ENCODE measurements at places on chromosomes 4 and X.

DNA sequence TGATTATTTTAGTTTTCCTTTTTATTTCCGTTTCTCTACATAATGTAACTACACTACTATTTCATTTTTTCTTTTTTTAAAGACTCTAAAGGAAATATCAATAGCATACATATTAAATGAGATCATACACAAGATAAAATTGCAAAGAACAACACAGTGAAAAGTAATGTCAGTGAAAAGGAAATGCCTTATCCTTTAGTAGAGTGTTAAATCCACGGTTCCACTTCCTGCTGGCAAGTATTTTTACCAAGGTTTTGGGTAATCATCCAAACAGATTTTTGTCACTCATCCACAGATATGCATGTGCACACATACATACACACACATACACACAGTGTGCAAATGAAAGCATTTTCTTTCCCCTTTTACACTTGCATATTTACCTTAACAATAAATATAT is 548.9 kb downstream of the PPP4R3C start:
- DNase-seq = peak; percentile 42

- DNase-seq = no peak
These were observed 55.2 kb downstream of the MMRN1 start for GRCh38 chr4:89949782-89950387.

- DNase-seq = no peak
These were observed 311.5 kb downstream of the PPP1R2C start for GRCh38 chrX:42466332-42467046.

DNA sequence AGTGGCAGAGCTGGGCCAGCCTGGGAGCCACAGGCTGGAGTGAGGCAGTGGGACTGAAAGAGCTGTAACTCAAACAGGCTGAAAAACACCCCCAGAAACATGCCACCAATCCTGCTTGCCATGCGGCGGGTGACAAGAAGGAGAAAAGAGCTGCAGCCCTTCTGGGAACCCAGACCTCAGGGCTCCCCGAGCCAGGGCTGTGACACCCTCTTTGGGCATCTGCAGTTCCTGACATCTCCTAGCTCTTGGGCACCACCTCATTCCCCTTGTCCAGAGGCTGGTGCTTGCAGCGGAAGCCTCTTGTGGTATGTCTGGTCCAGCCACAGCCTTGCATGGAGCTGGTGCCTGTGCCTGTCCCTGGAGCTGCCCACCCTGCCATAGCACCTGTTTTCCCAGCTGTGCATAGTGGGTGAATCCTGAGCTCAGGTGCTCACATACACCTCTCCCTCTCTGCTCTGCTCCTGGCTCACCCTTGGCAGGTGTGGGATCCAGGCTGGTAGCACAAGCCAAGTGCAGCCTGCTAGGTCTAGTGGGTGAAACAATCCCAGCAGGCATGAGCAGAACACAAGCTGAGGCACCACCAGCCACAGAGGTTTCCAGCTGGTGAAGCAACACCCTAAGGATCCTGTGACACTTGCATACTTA is 149.0 kb downstream of the CXXC4 start:
- no peak for DNase-seq

- no peak for DNase-seq
These were observed 674.3 kb upstream of the MAGEB2 start for GRCh38 chrX:29541038-29541437.

DNA sequence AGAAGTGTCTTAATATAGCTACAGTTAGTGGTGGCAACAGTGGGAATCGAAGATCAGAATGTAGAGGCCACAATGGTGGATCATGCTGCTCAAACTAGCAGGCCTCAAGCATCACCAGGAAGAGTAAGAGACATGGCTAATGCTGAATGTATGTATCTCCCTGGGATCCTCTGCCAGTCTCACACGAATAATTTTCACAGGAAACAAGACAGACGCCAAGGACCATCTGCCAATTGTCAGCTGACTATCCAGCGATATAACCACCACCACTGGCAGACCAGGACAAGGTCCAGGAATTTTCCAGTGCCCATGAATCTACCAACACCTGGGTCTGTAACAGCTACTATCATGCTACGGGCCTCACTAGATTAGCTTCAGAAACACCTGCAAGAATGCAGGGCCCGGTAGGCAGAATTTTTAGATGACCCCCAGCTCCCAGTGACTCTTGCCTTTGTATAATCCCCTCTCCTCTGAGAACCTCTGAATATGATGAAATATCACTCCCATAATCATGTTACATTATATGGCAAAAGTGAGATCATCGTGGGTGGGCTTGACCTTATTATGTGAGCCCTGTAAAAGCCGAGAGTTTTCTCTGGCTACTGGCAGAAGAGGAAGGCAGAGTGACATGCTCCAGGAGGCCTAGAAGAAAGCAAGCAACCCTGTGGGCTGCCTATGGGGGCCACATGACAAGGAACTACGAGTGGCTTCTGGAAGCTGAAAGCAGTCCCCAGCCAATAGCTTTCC is 429.8 kb downstream of the BCOR start:
- no peak for DNase-seq

DNA sequence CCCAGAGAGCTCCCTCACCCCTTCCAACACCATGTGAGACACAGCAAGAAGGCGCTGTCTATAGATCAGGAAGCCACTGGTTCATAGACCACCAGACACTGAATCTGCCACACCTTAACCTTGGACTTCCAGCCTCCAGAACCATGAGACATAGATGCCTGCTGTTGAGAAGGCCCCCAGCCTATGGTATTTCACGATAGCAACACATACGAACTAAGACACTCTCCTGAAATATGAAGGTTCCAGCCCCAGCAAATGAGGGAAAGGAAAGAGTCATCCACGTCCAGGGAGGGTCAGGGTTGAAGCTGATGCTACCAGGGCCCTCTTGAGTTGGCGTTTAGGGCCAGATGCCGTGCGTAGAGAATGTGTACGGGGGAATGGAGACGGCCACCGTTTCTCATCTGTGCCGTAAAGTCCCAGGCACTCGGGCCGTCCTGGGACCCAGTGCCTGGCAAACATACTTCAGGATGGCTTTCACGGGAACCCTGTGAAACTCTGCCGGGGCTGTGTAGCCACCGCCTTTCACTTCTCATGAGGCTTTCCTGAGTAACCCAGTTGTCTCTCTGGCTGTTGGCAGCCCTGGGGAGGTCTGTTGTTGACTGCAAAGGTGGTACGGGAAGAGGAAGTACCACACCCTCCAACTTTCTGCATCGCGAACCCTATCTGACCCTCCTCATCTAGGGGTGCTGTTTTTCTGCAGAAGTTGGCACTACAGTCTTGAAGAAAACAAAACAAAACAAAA is 17.7 kb upstream of the P2RY8 start:
- no peak for DNase-seq

DNA sequence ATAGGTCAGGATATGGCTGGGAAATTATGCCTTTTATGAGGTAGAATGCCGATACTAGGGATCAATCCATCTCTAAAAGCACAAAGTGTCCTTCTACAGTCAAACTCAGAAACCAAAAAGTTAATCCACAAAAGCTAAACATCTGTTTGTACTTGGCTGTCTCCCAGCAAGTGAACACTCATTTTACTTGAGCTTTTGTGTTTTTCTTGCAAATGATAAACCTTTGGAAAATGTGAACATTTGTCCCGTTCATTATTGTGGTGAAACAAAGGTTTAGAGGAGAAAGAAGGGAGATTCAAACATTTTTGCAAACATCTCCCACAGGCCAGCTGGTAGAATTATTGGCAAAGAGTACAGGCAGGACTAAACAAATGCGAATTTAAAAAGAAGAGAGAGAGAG is 300.6 kb upstream of the SPANXN1 start:
- DNase-seq = no peak

DNA sequence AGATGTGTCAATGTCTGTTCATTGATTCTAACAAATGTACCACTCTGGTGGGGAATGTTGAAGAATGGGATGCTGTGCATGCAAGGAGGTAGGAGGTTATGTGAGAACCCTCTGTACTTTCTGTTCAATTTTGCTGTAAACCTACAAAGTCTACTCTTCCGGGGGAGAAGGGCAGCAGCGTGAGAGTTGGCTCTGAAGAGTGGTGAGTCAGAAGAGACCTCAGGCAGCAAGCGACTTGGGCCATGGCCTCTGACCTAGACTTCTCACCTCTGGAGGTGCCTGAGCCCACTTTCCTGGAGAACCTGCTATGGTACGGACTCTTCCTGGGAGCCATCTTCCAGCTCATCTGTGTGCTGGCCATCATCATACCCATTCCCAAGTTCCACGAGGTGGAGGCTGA is 26.7 kb downstream of the MANBA start:
- no peak for DNase-seq

GRCh38 chrX:49163555-49164419 is 1.2 kb downstream of the MAGIX start:
- DNase-seq = no peak

DNA sequence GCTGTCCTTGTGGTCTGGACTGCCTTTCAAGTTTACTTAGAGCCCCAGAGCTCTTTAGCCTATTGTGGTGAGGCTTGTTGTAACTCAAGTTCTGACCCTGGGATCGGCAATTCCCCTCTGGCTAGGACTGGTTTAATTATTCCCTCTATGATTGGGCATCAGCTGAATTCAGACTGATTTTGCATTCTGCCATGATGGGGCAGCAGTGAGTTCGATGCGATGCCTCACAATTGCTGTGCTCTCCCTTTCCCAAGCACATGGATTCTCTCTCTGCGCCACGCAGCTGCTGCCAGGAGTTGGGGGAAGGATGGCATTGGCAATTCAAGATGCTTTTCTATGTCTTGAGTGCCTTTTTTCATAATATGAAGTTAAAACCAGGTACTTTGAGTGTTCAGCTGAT is 327.8 kb upstream of the CXorf51B start:
- DNase-seq = no peak

DNA sequence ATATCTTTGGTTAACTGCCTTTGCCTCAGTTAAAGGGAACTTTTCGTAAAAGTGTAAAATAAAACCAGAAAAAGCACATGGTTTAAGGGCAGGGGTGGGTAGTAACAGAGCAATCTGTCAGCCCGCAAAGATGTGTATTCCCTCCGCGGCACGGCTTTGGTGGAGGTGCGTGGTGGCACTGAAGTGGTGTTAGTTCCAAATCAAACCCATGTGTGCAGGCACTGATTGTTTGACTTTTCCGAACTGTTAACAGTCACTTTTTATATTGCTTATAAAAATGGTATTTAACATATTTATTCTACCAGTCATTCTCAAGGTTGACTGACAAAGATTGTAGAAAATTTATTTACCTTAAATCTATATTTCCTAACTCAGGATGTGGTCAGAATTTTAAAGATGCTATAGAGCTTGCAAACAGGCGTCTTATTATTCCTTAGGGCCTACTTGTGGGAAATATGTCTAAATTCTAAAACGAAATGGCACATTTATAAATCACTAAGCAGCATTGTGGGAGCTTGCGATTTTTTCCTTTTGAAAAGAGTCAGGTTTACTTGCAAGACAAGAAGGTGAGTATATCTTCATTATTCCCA is 272.7 kb upstream of the PCDH18 start:
- DNase-seq = no peak

GRCh38 chr4:74366367-74366911 is 1.5 kb downstream of the EREG start:
- DNase-seq = no peak

DNA sequence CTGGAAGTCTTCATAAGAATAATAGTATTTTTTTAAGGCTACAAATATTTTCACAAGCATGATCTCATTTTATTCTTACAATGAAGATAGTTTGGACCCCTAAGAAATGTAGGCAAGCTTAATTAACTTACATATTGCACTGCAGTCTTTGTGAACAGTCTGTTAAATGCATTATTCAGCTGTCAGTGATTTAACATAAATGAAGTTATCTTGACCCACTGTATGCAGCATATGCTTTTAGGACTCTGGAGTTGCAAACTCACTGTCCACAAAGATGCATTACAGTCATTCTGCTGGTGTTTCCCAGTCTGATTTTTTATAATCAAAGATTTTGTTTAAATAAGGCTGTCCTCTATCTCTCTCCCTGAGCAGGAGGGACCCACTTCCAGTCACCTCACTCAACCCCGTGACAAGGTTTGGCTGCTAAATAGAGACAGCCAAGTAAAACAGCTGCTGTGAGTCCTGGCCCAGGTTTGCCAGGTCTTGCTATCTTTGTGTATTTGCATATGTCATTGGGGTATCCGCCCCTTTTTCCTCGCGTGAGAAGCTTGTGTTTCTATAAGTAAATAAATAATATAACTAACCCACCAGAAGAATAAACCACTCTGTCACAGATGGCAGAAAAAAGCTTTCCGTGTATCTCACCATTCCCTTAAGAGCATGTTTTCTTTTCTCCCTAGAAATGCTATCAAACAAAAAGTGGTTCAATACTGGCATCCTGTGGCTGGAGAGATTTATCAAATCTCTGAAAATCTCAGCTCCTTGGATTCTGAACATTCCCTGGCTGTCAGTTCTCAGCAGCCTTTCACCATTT is 67.0 kb downstream of the SLC7A11 start:
- no peak for DNase-seq

- DNase-seq = no peak
These were observed 27.0 kb downstream of the TFDP3 start for GRCh38 chrX:133190877-133191738.

DNA sequence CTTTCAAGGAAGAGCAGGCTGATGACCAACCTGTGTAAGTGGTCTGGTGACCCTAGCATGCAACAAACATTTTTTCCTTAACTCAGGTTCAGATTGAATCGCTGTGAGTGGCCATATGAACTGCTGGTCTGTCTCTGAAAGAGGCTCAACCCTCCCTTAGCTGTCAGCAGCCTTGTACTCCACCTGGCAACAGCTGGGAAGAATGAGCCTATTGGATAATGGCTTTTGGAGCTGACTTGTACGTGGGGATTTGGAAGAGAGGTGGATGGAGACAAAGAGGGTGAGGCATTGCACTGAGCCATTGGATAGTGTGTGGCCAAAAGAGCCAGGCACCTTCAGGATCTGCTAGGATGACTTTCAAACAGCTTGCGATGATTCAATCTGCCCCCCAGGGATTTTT is 35.7 kb upstream of the BMP15 start:
- DNase-seq = no peak

GRCh38 chrX:21382715-21383114 is 8.5 kb downstream of the CNKSR2 start:
- DNase-seq = no peak

Measured in HS-5 (cell line).